ENCODE measurements at places on chromosomes 4 and X.

GRCh38 chr4:128837198-128837597 lies 27.7 kb downstream of the JADE1 start:
- no peak for DNase-seq

DNA sequence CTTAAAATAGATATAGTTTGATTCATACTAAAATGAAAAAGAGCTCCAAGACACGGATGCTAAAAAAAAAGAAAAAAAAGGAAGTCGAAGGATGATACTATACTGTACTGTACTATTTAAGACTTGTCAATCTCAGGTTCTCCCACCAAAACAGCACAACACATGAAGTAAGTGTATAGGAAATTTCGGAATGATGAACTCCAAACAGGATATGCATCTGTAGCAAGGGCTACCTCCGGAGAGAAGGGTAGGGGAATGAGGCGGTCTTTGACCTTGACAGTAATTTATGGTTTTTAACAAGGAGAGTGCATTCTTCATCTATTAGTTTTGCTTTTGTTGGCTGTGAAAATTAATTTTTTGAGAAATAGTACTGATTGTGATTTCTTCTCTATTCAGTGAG lies 541 bp upstream of the FIP1L1 start:
- no peak for DNase-seq

GRCh38 chr4:98930311-98930865 lies 1.5 kb upstream of the EIF4E start:
- no peak for DNase-seq

- no peak for DNase-seq
Observed at GRCh38 chrX:13360146-13360545, 40.3 kb upstream of the ATXN3L start.

DNA sequence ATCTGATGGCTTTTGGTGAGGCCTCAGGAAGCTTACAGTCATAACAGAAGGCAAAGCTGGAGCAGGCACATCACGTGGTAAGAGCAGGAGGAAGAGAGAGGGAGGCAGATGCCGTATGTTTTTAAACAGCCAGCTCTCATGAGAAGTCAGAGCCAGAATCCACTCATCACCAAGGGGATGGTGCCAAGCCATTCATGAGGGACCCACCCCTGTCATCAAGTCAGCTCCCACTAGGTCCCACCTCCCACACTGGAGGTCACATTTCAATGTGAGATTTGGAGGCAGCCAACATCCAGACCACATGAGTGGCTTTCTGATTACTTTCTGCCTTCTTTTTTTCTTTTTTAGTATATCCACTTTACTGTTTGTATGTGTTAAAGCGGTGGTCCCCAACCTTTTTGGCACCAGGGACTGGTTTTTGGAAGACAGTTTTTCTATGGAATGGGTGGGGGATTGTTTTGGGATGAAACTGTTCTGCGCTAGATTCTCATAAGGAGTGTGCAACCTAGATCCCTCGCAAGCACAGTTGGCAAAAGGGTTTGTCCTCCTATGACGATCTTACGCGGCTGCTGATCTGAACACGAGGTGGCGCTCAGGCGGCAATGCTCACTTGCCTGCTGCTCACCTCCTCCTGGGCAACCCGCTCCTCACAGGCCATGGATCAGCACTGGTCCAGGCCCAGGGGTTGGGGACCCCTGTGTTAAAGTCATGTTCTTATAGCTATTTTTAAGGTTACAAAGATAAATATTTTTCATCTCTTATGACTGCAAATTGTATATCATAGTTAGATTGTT lies 61.7 kb downstream of the SLIT2 start:
- no peak for DNase-seq

- no peak for DNase-seq
Observed at GRCh38 chrX:47649781-47650163, 591 bp downstream of the ELK1 start.

DNA sequence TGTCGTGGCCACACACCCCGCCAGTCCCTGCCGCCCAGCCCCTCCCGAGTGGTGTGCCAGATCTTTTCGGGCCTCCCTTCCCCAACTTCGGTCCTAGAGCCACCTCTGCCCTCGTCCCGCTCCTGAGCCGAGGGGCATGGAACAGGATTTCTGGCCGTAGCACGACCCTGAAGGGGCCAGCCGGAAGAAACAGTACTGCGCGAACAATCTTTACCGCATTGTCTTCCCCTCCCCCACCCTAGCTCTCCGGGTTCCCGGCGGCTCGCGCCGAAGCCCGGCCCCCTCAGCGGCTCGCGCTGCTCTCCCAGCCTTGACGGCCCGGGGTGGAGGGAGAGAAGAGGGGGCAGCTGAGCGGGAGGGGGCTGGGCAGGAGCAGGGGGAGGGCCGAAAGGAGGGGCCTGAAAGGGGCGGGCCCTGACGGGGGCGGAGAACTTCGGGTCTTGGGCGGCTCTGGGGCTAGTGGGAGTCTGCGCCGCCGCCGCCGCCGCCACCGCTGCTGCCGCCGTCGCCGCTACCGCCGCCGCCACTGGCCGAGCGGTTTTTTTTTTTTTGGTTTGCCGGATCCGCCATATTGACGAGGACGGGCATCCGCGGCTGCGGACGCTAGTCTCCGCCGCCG lies at the start of gene USP9X:
Gene USP9X (plus strand): TSS at position 553 of the 619 bp plus-strand sequence. CDS start 38,184 bp downstream, outside the sequence.
- peak; percentile 68 for DNase-seq

GRCh38 chr4:658681-659667 lies 15.1 kb downstream of the ATP5ME start:
- DNase-seq = no peak

DNA sequence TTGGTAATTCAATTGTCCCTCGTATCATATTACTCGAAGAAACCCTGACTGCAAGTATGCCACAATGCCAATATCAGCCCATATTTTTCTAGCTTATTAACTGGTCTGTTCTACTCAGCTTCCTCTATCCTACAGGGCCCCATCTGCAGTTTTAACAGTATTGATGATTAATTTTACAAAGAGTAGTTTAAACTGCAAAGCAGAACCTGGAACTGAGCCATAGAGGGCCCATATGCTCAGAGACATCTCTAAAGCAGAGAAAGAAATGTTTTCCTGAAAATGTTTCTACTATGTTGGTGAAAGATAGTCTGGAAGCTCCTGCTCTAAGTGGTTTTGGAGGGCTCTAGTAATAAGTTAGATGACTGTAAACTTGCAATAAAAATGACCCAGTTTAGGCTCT lies 259.4 kb upstream of the CENPE start:
- DNase-seq = no peak

DNA sequence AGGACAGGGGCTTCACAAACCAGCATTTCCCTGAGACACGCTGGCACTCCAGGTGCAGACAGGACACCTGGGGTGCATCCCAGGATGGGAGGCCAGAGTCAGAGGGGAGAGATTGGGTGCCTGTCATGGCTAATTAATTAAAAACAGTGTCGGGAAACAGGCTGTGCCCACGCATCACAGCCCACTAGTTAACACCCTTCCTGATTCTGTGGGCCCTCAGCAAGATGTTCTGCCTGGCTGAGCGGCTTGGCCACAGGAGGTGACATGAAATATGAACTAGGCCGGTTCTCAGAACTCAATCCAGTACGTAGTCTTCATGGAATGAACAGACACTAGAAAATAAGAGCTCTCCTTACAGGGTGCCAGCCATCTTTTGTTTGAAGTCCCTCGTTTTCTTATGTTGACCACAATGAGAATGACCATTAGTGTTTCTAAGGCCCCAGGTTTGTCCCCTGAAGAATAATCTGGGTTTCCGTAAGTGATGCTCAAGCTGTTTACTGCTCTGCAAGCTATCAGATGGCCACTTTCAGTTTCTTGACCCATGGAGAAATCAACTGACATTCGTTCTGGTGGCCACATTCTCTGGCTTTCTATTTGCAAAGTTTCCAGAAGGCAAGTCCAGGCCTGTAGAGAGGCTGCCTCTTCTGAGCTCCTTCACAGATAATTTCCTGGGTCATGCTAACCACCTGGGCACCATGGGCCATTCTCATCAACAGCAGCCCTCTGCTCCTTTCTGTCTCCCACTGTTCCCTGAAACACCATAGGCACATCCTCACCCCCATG lies 72.3 kb downstream of the SLC34A2 start:
- DNase-seq = no peak

- DNase-seq = no peak
Observed at GRCh38 chrX:18755651-18756050, 48.2 kb downstream of the PPEF1 start.

GRCh38 chr4:71132486-71132885 lies 139.0 kb downstream of the DCK start:
- DNase-seq = no peak

GRCh38 chrX:54821310-54821709 lies 13.8 kb downstream of the MAGED2 start:
- DNase-seq = no peak
